ENCODE measurements at places on chromosomes 11 and 22. TPM values are rescaled to one million over a fixed set of nuclear protein-coding genes. Genes with fewer than 3 reads are reported as not detected.

The OR8D1 gene
- total RNA-seq = not detected

The TESMIN gene
- 5.0 TPM for total RNA-seq

The HEPHL1 gene
- 0.69 TPM for total RNA-seq

The OR10A2 gene
- total RNA-seq = not detected

The SEPTIN3 gene
- 0.05 TPM for total RNA-seq

The OR51B2 gene
- not detected for total RNA-seq

The FBXO7 gene
- total RNA-seq = 64.4 TPM

Measured in renal cortical epithelial cell (primary cell).